ENCODE measurements at places on chromosomes 2 and 18.

- DNase-seq = no peak
These were observed 160.4 kb upstream of the CCDC195 start for GRCh38 chr2:224876522-224876921.

DNA sequence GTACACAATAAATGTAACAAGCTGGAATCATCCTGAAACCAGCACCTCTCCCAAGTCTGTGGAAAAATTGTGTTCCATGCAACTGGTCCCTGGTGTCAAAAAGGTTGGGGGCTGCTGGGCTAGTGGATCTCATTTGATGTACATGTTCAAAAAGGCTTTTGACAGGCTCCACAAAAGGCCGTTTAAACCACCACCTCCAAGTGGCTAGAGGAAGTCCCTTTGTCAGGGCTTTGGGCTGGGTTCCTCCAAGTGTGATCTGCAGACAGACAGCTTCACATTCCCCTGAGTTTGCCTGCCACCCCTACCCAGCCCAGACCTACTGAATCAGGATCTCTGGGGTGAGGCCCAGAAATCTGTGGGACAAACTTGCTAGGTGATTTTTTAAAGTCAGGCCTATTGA, 84.7 kb downstream of the TGFA start:
- DNase-seq = no peak

DNA sequence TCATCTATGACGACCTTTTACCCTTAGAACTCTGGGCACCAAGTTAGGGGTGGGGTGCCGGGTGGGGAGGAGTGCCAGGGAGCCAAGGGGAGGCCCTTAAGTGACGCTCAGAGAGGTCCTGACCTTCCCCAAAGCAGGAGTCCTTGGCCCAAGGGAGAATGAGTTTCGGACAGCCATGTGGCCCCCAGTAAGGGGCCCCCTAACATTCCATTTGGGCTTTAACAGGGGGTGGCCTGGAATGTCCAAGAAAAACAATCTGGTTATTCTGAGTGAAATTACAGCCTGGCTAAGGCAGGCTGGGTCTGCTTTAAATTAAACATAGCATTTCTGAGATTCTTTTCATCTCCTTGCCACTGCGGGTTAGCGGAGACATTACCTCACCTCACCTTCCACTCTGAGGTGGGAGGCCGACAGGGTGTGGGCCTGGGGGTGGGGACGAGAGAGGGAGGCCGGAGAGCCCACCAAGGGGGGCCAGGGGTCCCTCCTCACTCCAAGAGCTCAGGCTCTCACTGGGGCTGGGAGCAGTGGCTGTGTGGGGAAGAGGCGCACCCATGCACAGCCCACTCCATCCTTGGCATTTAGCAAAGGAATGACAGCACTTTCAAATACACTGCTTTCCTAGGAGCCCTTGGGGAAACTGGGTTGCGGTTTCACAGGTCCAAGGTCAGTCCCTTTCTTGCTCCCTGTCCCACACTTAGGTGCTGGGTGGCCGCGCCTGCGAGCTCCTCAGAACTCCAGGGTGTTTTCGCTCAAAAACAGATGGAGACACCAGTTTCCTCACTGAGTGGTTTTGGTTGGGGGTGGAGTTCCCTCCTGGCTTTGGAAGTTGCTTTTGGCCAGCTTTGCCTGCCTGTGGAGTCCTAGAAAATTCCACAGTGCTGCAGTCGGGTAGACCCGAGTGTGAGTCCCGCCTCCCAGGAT, 107.4 kb downstream of the POLR1A start:
- peak; percentile 70 for DNase-seq

DNA sequence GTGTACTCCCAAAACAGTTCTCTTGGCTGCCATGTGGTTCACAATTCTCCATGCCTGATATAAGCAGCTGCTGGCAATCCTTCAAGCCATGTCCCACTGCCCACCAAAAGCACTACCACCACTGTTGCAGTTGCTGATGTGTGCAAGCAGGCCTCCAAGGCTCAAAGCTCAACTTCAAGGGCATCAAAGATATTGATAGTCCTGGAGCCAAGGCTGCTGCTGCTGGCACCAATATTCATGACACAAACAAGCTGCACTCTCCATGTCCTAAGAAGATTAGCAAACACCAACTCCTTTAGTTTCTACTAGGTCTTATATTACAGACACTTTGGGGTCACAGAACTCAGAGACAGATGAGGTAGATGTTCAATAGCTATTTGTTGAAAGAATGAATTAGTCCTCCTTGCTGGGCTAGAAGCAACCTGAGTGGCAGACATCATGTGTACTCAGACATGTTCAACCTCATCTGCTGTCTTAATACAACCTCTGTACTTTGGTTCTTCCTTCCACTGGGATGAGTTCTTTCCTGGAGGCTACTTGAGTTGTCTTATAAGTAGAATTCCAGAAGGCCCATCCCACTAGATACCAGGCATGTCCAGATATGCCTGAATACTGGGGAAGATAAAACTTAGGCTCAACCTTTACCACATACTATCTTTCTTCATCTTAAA, 104.5 kb upstream of the UGP2 start:
- no peak for DNase-seq

- DNase-seq = no peak
These were observed 10.0 kb downstream of the KLF11 start for GRCh38 chr2:10053351-10053750.

GRCh38 chr18:50080316-50080715, 114.6 kb downstream of the MYO5B start:
- DNase-seq = no peak
